Karpas-422 (cell line): ENCODE measurements at places on chromosomes 5 and 9. TPM values are rescaled to one million over a fixed set of nuclear protein-coding genes. Genes with fewer than 3 reads are reported as not detected.

The INPP5E gene
- 8.0 and 10.4 TPM in 2 replicates for total RNA-seq

The ATP10B gene
- not detected in 2 replicates for total RNA-seq

The MCIDAS gene
- 0.14 and 0.37 TPM in 2 replicates for total RNA-seq

The FOXD4 gene
- 0.93 and 2.4 TPM in 2 replicates for total RNA-seq

The TAF11L10 gene
- not detected in 2 replicates for total RNA-seq

The C9orf152 gene
- not detected in 2 replicates for total RNA-seq

The TIMD4 gene
- total RNA-seq = not detected in 2 replicates

The NR2F1 gene
- not detected in 2 replicates for total RNA-seq

- no peak for DNase-seq
Measured at GRCh38 chr5:77644371-77645157, 6.1 kb upstream of the OTP start.

GRCh38 chr5:146380714-146381113, 42.1 kb downstream of the POU4F3 start:
- no peak for DNase-seq

- no peak for DNase-seq
Measured at GRCh38 chr5:38707352-38708210, 138.2 kb upstream of the OSMR start.

DNA sequence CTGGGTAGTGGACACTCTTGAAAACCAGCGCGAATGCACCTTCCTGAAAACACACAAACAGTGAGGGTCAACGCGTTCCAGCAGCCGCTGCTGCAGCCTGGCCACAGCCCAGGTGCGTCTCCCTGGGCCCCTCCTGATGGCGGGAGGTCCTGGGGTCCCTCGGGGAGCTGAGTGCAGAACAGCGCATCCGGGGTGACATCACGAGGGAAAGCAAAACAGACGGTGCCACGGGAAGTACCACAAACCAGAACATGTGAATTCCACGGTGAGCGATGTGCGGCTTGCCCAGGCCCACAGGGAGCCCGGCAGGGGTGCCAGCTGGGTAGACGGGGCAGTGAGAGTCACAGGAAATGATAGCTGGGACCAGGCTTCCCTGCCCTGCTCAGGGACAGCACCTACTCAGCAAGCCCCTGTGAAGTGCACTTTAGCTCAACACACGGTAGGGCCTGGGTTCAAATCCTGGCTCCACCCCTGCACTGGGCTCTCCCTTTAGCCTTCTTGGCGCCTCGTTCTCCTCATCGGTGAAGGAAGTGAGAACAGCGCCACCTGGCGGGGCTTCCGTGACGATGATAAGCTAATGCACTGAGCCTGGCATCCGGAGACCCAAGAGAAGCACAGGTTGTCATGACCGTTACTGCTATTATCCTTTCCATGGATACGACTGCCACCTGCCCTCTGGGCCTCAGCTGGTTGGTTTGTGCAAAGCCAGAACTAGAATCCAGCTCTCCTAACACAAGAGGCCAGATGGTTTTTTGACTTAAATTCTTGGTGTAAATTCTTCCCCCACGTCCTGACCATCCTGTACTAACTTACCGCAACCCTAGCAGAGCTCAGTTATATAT, 24.6 kb downstream of the GFPT2 start:
- peak; percentile 94 for DNase-seq

GRCh38 chr5:104932431-104932830, 1369.8 kb upstream of the NUDT12 start:
- DNase-seq = no peak

GRCh38 chr9:113559834-113560800, 96.6 kb downstream of the RGS3 start:
- DNase-seq = no peak

- no peak for DNase-seq
Measured at GRCh38 chr5:158658446-158659230, 441.1 kb downstream of the EBF1 start.

- DNase-seq = no peak
Measured at GRCh38 chr5:104361932-104362331, 799.3 kb upstream of the NUDT12 start.

DNA sequence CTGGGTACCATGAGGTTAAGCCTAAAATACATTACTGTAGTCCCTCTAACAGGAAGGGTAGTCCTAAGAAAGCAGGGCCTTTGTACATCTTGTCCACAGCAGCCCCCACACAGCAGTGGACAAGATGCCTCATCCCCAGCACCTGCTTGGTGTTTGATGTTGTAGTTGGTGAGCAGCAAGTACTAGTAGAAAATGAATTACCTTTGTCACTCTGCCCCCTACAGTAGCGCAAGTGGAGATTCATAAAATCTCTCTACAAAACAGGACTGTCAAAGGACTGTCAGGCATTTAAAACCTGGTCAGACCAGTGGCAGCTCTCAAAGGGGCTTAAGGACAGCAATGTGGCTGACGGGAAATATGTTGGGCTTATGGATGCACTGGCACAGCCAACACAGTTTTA, 122.5 kb downstream of the TMEM174 start:
- peak; percentile 42 for DNase-seq

DNA sequence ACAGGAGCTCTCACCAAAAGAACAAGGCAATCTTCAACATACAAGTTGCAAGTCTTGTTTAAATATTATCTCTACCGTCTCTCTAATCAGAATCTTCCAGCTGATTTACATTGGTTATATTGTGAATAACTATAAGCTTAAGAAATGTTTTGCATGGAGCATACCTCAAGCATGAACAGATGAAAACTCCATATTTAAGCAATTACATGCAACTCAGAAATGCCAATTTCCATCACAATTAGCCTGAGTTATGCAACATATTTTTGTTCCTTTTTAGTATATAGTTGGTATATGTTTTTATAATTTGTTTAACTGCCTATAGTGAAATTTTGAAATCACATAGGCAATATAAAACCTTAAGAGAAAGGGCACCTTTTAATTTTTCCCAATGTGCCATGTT, 142.5 kb downstream of the DENND1A start:
- no peak for DNase-seq

DNA sequence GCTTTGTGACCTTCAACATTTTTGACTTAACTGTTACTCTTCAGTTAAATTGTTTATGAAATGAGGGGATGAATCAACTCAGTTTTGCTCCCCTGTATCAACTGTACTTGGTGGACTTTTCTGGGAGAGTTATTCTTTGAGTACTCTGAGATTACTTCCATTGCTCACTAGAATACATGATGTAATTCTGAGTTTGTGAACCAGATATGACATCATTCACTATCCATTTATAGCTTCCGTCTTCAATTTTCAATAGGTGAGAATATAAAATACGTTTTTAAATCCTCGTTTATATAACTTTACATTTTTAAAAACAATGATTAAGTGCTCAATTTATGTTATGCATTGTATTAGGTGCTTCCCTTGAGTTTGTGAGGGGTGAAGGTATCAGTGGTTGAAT, 71.0 kb downstream of the XRCC4 start:
- no peak for DNase-seq

GRCh38 chr9:629146-629545, 212.4 kb upstream of the DMRT1 start:
- DNase-seq = no peak

- DNase-seq = no peak
Measured at GRCh38 chr9:17491780-17492179, 87.1 kb upstream of the SH3GL2 start.

- DNase-seq = peak; percentile 16
Measured at GRCh38 chr5:54551292-54551691, 33.7 kb downstream of the SNX18 start.

DNA sequence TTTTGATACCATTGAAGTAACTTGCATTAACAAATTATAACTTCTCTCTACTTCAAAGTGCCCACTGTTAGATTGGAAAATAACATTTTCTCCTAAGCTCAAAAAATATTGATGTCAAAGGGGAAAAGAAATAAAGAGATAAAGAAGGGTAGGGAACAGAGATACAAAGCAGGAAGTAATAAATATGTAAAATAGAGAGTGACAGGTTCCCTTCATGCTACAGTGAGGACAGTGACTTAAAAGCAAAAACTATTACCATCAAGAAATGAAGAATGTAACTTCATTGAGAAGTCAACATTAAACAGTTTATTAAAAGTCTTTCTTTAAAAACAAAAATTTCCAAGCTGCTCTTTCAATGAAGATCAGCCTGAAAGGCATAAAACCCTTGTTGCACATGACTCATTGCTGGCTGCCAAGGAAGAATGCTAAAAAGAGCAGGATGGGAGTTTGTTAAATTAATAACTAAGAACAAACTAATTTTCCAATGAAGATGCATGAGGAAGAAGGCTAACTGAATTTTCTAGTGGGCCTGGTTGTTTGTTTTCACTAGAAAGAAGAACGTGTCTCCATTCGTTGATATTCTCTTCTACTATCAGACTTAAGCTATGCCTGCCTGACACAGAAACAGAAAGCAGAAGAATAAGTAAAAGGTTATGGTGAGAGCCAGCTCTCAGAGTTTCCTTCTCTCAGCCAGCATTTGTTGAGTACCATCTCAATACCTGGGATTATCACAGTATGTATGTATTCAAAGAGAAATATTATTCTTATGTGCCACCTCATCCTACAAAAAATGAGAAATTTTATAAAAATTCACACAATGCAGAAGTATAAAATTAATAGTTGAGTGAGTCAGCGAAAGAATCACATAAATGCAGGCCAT, 197.8 kb upstream of the NREP start:
- DNase-seq = no peak

DNA sequence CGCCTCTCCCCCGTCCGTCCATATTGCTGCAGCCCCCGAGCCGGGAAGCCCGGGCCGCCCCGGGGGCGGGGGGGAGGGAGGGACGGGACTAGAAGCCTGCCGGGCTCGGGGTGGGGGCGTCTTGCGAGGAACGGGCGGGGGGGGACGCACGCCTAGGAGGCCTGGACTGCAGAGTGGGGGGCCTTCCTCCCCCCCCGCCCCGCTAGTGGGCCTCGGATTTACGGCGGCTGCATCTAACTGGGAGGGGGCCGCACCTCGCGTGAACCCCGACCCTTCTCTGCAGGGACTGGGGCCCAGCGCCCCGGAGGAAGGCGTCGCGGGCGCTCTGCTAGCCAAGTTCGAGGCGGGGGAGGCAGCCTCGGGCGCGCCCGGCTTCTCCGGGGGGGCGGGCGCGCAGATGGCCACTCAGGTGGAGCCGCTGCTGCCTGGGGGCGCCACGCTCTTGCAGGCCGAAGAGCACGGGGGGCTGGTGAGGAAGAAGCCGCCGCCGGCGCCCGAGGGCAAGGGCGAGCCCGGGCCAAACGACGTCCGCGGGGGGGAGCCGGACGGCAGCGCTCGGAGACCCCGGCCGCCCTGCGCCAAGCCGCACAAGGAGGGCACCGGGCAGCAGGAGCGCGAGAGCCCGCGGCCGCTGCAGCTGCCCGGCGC, at the start of gene LARP1:
TSS of gene LARP1 (plus strand) at position 17 of the 648 bp plus-strand sequence. CDS start at position 398, 381 bp downstream.
- DNase-seq = peak; percentile 69

GRCh38 chr9:106310782-106311181, 552.2 kb upstream of the ZNF462 start:
- DNase-seq = peak; percentile 34

DNA sequence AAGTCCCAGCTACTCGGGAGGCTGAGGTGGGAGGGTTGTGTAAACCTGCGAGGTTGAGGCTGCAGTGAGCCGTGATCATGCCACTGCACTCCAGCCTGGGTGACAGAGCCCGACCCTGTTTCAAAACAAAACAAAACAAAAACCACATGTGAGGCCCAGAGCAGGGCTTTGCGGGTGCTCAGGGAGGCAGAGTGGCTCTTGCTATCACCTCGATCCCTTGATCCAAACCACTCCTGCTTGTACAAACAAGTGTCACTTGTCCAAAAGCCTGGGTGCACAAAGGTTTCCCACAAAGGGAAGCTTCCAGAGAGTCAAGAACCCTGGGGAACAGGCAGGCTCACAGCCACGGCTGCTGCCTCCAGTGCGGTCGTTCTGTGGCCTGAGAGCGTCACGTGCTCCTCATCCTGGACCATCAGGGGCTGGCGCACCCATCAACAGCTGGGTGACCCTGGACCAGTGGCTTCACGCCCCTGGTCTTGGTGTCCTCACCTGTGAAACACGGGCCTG, 162.7 kb downstream of the C9orf50 start:
- DNase-seq = no peak

GRCh38 chr9:126459546-126459945, 132.9 kb downstream of the MVB12B start:
- no peak for DNase-seq

DNA sequence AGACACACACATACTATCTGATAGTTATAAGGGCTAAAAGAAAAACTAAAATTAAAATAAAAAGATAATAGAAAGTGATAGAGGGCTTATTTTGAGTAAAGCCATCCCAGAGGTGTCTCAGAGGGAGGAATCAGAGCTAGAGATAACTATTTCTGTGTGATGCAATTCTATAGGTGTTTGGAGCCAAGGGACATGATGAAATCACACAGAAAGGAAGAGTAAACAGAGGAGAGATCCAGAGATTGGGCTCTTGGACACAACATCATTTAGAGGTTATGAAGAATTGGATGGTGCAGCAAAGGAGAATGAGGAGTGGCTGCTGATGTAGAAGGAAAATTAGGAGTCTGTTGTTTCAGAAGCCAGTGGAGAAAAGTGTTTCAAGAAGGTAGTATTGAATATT, 393.5 kb downstream of the DIRAS2 start:
- no peak for DNase-seq

- DNase-seq = peak; percentile 82
Measured at GRCh38 chr9:6680797-6681146, 35.2 kb upstream of the GLDC start.
